Cardiac septum (tissue), 1 donor: ENCODE measurements at places on chromosomes 2 and 18.

GRCh38 chr18:58557008-58557435 is 71.9 kb downstream of the ALPK2 start:
- DNase-seq = no peak

GRCh38 chr18:23529604-23530003 is 26.3 kb downstream of the RMC1 start:
- no peak for DNase-seq

- no peak for DNase-seq
Observed at GRCh38 chr18:22601481-22601880, 183.8 kb upstream of the CTAGE1 start.

DNA sequence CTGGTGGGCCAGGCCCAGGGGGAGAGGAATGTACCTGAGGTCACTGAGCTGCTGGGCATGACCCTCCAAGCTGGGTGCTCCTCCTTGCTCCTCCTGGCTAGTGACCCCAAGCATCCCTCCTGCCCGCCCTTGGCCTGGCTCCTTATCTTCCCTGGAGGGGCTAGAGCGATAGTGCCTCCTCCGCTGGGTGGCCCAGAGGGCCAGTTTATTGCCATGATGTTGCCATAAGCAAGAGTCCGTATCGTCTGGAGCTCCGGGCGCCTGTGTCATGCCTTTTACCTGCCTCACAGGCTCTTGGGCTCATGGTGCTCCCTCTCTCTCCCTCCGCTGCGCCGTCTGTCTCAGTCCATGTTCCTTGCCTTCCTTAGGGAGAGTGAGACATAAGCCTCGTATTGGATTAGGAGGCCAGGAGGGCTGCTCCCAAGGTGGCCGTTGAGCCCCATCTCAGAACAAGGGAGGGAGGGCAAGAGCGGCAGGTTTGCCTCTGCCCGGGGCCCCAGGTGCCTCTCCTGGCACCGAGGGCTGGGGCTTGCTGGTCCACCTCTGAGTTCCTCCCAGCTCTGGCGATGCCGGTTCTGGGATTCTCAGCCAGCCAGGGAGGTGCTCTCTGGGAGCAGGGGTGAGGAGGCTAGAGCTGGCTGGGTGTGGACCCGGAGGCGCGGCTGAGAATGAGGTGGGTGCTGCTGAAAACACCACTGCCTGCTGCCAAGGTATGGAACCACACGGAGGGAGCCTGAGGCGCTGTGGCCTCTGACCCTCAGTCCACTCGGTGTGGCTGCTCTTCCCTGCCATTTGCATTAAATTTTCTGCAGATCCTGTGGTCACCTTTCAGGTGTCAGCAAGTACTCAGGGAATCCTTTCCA is 22.6 kb downstream of the KCNIP3 start:
- DNase-seq = no peak

GRCh38 chr2:71886241-71886640 is 261.4 kb downstream of the CYP26B1 start:
- DNase-seq = no peak

DNA sequence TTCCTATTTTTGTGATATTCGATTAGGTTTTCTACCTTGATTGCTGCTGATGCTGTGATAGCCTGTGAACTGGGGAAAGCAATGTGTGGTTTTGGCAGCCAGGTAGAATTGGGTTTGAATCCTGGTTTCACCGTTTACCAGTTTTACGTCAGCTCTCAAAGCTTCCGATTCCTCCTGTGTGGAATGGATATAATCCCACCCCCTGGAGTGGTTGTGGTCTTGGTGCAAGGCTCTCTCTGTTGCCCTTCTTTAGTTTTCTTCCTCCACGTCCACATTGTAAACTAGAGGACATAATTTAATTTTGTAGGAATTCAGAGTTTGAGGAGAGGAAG is 45.0 kb downstream of the PHLPP1 start:
- no peak for DNase-seq

DNA sequence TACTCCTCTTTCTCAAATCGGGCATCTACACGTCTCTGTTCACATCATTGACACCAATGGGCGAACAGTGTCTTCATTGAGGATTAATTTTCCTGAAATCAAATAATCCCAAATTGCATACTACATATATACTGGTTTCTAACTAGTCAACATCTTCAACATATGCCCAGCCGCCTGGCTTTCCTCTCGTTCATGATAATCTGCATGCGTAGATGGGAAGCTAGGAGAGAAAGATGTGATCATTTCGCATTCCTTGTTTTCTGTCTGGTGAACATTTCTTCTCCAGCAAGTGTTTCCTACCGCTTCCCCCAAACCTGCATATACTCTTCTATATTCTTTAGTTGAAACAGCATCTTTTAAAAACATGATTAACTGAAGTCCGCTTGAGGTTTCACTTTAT is 7.4 kb downstream of the TWIST2 start:
- no peak for DNase-seq

DNA sequence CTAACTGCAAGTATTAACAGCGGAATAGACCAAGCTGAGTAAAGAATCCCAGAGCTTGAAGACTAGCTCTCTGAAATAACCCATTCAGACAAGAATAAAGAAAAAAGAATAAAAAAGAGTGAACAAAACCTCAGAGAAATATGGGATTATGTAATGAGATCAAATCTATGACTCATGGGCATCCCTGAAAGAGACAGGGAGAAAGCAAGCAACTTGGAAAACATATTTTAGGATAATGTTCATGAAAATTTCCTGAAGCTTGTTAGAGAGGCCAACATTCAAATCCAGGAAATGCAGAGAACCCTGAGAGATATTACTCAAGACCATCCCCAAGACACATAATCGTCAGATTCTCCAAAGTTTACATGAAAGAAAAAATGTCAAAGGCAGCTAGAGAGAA is 17.3 kb downstream of the PFN4 start:
- no peak for DNase-seq

DNA sequence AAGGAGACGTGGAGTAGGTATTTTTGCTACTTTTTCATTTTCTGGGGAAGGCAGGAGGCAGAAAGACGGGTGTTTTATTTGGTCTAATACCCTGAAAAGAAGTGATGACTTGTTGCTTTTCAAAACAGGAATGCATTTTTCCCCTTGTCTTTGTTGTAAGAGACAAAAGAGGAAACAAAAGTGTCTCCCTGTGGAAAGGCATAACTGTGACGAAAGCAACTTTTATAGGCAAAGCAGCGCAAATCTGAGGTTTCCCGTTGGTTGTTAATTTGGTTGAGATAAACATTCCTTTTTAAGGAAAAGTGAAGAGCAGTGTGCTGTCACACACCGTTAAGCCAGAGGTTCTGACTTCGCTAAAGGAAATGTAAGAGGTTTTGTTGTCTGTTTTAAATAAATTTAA is 3.4 kb downstream of the FZD7 start:
- DNase-seq = no peak

DNA sequence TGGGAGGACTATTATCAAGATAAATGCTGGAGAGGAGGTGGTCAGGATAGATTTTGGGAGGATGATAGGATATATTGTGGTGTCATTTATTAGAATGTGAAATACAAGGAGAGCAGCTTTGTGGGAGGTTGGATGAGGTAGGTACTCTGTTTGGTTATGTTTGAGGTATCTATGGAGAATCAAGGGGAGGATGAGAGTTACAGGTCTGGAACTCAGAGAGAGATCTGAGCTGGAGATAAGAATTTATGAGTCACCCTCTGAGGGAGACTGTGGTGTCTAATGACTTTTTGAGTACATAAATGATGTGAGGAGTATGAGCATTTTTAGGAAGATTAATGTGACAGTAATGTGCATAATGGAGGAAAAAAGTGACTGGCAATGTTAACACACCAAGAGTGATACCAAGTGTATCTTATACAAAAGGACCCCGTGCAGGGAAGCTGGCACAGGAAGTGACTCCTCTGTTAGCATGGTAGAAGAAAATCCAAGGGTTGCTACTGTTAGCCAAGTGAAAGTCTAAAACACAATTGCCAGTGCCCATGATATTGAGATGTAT is 48.2 kb downstream of the CRIM1 start:
- no peak for DNase-seq

- DNase-seq = no peak
Observed at GRCh38 chr2:128732976-128733431, 414.3 kb upstream of the HS6ST1 start.

DNA sequence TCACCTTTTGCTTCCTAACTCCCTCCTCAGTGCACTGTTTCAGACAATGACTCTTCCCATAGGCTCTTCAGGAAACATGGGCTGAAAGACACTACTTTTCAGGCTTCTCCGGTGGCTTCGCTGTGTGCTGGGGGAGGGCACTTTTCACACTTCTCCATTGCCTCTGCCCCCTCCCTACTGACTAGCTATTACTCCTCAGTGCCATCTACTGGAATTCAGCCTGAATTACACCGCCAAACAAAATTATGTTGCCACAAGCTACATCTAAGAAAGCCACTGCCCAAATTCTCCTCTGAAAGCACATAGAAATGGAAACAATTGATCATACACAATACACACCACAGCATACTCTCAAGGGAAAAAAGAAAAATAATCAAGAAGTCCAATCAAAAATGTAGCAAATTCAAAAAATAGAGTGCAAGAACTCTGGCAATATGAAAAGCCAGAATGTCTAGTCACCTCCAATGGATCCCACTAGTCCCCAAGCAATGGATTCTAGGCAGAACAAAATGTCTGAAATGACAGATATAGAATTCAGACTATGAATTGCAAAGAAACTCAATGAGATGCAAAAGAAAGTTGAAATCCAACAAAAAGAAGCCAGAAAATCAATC is 1139.4 kb upstream of the GYPC start:
- DNase-seq = no peak

GRCh38 chr2:102771114-102771513 is 9.3 kb downstream of the TMEM182 start:
- no peak for DNase-seq

DNA sequence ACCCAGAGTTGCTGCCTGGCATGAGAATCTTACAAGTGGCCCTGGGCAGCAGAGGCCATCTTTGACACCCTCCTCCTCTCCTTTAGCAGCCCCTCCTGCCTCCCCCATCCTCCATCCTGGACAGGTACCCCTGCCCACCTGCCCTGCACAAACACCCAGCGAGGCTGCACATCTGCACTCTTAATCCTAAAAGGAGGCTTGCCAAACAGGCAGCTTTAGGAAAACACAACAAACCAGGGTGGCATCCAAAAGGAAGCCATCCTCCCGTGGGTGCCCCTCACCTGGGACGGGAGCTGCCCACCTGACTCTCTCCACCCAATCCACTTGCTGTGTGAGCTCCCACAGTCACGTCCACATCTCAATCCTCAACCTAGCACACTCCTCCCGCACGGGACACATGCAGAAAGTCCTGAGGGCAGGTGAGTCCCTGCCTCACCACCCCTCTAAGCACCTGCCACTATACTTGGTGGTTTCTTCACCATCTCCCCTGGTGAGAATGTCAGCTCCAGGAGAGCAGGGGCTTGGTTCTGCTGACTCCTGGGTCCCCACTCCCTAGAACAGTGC is 5.8 kb downstream of the BIN1 start:
- no peak for DNase-seq

DNA sequence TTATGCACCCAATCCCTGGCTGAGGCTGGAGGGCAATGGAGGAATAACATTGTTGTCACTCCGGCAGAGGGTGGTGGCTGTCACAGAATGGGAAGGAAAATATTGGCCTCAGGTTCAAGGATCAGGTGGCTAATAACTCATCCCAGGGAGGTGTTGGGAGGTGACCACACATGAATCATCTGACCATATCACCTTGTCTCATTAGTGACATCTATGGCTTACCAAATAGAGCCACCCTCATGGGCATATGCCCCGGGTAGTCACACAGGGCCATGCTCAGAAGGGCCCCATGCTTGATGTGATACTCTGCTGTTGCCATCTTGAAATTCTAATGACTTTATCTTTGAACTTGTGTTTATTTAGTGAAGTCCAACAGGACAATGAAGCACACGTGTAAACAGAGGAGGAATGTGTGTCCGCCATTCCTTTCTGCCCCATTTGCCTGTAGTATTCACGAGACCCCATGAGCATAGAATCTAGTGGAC is 27.5 kb upstream of the HK2 start:
- DNase-seq = no peak

- no peak for DNase-seq
Observed at GRCh38 chr2:24973812-24974211, 2.1 kb upstream of the DNAJC27 start.

DNA sequence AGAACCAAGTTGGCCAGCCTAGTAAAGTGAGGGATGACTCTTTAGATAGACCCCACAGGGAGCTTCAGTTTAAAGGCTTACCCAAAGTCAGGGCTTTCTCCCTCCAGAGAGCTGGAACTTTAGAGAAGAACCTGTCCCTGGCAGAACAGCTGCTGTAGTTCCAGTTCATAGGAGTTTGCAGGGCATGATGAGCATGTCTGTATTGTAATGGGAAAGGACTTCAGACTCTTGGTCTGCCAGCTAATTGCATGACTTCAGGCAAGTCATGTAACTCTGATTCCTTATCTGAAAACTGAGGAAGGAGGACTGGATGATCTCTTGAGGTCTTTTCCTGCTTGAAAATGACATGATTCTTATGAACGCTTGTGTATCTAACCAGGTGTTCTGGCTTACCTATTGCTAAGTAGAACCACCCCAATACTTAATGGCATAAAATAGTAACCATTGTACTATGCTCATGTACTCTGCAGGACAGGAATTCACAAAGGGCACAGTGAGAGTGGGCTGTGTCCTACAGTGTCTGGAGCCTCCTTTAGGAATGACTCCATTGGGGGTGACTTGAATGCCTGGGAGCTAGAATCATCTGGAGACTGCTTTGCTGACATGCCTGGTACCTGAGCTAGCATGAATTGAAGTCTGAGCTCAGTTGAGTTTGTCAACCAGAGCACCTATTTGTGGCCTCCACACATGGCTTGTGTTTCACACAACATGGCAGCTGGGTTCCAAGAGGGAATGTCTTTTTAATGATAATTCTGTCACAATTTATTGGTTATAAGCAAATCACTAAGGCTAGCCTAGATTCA is 18.9 kb downstream of the SP5 start:
- DNase-seq = no peak

- no peak for DNase-seq
Observed at GRCh38 chr2:67400560-67401485, 3.7 kb downstream of the ETAA1 start.

GRCh38 chr2:201542291-201542690 is 90.8 kb downstream of the STRADB start:
- no peak for DNase-seq

GRCh38 chr2:234679741-234680687 is 183.1 kb upstream of the ARL4C start:
- DNase-seq = peak; percentile 83

GRCh38 chr2:111239581-111240249 is 119.0 kb downstream of the BCL2L11 start:
- no peak for DNase-seq

- no peak for DNase-seq
Observed at GRCh38 chr18:58520969-58521368, 107.9 kb downstream of the ALPK2 start.

DNA sequence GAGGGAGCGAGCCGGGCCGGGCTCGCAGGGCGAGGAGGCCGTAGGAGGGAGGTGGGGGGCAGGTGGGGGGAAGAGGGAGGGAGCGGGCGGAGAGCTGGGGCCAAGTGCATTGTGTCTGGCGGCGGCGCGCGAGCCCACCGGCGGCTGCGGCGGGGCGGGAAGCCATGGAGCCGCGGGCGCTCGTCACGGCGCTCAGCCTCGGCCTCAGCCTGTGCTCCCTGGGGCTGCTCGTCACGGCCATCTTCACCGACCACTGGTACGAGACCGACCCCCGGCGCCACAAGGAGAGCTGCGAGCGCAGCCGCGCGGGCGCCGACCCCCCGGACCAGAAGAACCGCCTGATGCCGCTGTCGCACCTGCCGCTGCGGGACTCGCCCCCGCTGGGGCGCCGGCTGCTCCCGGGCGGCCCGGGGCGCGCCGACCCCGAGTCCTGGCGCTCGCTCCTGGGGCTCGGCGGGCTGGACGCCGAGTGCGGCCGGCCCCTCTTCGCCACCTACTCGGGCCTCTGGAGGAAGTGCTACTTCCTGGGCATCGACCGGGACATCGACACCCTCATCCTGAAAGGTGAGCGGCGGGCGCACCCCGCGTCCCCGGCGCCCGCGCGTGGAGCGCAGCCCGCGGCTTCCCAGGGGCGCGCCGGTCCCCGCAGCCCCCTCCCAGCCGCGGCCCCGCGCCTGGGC is at the start of gene TMEM178A:
TSS of gene TMEM178A (plus strand) at position 107 of the 680 bp plus-strand sequence. CDS start at position 165, 58 bp downstream.
- no peak for DNase-seq
